ENCODE measurements at places on chromosomes 6 and 20.

DNA sequence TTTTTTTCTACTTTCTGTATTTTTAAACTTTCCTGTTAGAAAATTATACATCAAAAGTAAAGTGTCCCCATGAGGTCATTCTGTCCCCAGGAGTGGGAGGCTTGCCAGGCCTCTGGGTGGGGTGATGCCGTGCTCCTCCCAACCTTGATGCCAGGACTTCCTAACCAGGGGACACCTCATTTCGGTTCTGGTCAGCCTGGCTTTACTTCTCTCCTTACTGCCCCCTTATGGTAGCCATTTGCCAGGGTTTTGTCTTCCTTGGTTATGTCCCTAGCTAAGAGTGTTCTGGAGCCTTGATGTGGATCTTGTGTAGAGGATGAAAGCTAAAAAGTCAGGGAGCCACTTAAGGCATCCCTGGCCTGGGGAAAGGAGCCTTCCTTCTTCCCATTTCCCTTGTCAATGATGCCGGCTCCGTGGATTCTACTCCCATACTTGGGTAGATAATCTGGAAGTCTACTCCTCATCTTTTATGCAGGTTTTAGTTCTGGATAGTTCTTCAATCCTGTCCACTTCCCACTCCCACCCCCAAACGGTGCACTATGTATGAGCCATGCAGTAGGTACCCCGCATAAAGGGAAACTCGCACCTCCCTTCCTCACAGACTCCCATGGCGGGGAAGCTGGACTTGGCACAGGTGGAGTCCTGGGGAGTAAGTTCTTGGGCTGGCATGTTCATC is 164.1 kb upstream of the SALL4 start:
- DNase-seq = no peak

DNA sequence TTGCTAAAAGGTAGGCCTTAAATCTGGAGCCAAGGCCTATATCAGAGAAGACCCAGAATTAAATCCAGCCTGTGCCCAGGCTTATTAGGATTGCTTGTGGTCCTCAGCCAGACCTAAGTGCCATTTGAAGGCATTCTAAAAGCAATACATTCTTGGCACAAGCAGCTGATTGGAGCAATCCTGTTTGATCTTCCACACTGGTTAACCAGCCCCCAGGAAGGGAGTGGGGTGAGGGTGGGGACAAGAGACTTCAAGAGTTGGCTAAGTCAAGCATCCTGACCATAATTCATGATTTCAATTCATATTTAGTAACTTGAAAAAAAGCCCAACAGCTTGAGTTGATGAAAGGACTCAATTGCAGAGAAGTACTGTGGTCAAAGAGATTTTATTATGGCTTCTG is 128.9 kb downstream of the KIF13A start:
- DNase-seq = no peak

- DNase-seq = no peak
These were observed 52.7 kb downstream of the TRAF3IP2 start for GRCh38 chr6:111552958-111553357.

DNA sequence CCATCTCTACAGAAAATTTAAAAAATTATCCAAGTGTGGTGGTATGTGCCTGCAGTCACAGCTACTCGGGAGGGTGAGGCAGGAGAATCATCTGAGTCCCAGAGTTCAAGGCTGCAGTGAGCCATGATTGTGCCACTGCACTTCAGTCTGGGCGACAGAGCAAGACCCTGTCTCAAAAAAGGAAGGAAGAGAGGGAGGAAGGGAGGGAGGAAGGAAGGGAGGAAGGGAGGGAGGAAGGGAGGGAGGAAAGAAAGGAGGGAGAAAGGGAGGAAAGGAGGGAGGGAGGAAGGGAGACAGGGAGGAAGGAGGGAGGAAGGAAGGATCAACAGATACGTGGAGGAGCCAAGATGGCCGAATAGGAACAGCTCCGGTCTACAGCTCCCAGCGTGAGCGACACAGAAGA is 90.1 kb downstream of the ZNF217 start:
- DNase-seq = no peak

DNA sequence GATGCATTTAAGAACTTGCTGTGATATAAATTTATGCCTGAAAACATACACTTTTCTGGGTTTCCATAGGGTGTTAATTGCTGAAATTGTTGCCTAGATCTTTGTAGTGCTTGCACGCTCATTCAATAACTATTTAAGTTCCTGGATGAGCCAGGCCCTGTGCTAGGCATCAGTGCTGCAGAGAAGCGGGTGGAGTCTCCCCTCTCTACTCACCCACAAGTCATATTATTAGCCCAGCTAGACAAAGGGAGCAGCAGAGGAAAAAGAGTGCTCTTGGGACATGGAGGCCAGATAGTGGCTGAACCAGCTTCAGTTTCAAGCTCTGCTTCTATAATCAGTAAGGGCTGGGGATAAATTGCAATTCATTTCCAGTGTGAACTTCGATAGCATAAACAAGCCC is 329.1 kb downstream of the TFAP2B start:
- no peak for DNase-seq

GRCh38 chr6:3805448-3806123 is 43.6 kb upstream of the FAM50B start:
- DNase-seq = no peak

- DNase-seq = no peak
These were observed 1.2 kb downstream of the ANGPT4 start for GRCh38 chr20:914727-915498.

GRCh38 chr6:153167907-153168306 is 36.8 kb upstream of the RGS17 start:
- no peak for DNase-seq

- no peak for DNase-seq
These were observed 82.2 kb downstream of the ANKRD60 start for GRCh38 chr20:58146081-58146745.

DNA sequence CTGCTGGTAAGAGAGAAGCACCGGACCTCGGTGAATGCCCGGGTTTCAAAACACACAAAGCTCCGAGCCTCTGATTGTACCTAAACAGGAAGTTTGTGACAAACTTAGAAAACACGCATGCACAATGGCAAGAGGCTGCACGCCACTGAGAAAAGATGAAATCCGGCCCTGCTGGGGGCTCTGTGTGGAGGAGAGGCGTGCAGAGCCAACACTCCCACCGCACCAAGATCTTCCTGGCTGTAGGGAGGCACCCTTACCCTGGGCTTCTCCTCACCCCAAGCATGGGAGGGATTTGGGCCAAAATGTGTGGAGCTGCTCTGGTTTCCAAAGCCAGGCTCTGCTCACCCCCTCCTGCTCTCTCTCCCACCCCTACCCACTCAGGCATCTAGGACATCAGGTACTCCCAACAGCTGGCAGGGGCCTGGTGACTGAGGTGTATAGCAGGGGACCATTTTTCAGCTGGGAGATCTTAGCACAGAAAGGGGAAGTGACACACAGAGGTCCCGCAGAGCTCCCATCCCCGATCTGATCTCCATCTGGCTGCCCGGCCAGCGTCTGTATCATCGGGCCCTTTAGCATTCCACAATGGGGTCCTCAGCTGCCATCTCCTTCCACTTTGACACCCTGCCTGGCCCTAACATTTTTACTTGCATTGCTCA is 84.2 kb downstream of the TRERF1 start:
- DNase-seq = no peak

DNA sequence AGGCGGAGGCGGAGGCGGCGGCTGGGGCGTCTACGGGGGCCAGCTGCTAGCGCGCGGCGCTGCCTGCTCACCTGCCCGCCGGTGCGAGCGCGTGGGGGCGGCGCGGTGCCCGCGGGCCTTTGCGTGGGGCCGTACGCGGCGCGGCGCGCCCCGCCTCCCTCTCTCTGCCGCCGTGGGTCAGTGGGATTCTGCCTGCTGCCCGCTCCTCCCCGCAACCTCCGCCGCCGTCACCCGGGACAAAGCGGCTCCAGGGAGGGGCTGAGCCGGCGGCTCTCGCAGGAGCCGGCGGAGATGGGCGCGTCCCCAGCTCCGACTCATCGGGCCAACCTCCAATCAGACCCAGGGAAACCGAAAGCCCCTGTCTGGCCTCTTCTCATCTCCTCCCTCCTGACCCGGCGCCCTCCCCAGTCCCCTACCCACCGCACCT is at the start of gene RCAN2:
Gene RCAN2 (minus strand): TSS at position 249 of the 427 bp plus-strand sequence.
- peak; percentile 24 for DNase-seq

- DNase-seq = no peak
These were observed at the start of gene CCN2 for GRCh38 chr6:131950767-131951575. CCN2 (minus strand) TSS chr6:131951372; CDS start chr6:131951172, 200 bp downstream.

GRCh38 chr20:53338716-53339115 is 254.9 kb downstream of the ZNF217 start:
- no peak for DNase-seq

DNA sequence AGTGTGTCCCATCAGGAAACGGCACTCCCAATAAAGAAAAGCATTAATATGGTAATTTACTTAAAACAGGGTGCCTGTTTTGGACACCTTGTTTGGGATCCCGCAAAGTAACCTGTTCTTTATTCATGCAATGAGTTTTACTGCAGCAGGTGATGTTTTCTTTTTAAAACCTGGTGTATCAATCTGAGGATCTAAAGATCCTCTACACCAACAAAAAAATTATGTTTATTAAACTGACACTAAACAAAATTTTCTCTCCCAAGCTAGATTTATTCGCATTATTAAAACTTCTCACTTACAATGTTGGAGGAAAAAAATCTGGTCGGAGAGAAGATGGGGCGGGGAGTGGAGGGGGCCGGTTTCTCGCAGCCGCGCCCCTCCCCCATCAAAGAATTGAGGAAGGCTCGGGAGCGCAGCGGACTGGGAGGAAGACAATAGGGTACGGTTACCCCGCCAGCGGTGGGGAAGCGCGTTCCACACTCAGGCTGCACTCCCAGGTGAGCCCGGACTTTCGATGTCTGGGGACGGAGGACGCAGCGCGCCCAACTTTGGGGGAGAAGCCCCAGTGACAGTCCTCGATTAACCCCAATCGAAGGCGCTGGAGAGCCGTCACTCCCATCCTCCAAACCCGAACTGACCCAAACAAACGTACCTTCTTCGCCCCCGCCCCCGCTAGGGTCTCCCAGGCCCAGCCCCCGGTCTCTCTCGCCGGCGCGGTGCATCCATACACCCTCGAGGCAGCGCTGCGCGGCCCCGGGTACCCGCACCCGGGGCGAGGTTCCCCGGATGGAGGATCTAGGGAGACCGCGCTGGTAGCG is 1.3 kb downstream of the CD24 start:
- no peak for DNase-seq

DNA sequence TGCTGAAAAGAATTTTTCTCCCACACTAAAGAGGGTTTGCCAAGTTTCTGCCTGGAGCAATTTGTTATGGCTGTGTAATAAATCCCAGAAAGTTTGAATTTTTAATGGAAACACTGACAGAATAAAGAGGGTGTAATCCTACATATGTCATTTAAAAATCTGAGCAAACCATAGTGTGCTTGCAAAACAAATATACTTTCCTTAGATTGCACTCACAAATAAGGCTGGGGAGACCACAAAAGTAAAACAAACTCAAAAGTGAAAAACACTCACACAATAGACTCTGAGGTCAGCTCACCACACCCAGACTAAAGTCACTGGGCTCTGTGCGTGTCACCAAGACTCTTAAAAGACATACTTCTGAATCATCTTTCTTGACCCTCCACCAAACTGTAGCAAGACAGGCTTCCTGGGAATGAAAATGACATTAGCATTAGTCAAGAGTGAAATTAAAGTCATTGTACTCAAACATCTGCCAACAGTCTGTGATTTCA is 4.8 kb upstream of the ATXN1 start:
- peak; percentile 39 for DNase-seq

Data from activated T-cell treated with anti-CD3 and anti-CD28 coated beads for 48 hours (primary cell).